GDM1 (cell line): ENCODE measurements at places on chromosomes 2 and 18.

DNA sequence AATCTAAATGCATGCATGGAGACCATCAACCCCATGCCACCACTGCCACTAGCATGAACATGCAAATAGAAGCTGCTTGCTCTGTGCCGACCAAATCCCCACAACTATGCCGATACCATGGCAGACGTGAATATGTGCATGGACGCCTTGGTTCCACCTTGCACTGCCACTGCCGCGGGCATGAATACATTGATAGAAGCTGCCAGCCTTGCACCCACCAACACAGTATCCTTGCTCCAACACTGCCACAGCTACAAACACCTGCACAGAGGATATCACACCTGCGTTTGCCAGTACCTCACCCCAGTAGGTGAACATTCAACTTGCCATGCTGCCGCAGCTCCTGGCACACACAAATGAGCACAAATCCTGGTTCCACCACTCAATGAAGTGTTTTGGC lies 527.4 kb upstream of the REG3G start:
- DNase-seq = no peak

- DNase-seq = no peak
These were observed 42.8 kb downstream of the LRRTM4 start for GRCh38 chr2:77479395-77479794.

GRCh38 chr18:2963048-2963447 lies 49.9 kb downstream of the LPIN2 start:
- no peak for DNase-seq

DNA sequence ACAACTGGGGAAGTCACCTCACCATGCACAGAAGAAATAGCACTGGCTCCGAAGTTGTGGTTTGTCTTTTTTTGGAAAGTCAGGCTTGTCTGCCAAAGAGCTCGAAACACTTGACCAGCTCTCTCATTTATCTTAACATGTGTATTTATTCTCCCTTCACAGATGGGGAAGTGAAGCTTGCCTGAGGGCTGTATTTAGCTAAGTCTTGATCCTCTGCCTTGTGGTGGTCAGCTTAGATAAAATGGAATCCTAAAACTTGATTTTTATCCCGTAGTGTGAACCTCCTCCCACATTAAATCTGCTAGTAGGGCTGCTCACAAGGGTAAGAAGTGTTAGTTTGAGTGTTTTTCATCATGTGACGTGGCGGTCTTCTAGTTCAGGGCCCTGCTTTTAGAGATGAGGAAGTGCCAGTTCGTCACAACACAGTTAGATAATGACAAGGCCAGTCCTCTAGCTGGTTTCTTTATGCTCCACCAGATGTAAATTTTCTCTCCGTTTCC lies 89.7 kb downstream of the TMEM247 start:
- DNase-seq = peak; percentile 71

GRCh38 chr2:168490015-168490874 lies 34.2 kb downstream of the CERS6 start:
- DNase-seq = peak; percentile 62

DNA sequence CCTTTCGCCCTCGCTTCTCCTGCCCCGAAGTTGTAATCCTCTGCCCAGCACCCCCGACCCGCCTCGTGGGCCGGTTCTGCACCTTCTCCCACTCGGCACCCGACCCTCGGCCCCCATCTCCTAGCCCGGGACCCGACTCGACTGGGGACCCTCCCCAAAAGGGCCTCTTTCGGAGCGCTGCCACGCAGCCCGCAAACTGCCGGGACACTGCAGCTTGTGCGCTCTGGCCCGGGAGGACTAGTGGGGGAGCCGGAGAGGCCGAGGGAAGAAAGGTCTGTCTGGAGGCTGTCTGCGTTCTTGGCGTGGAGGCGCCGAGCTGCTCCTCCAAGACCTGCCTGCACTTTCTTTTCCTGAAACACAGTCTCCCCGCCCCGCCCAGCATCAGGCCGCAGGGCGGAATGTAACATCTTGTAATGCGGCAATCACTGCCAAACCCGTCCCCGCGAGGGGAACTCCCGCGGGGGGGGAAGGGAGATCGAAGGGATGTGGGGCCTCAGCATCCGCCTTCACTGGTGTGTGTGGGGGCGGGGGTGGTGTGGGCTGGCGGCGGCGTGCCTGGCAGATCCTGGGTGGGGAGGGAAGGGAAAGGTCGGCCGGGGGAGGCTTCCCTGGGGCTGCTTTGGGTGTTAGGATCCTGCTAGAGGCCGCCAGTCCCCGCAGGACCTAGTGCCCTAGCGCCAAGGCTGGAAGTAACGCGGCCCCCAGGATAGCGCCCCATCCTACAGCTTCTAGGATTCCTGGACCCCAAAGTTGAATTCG lies 7.4 kb downstream of the DLX2 start:
- DNase-seq = no peak

DNA sequence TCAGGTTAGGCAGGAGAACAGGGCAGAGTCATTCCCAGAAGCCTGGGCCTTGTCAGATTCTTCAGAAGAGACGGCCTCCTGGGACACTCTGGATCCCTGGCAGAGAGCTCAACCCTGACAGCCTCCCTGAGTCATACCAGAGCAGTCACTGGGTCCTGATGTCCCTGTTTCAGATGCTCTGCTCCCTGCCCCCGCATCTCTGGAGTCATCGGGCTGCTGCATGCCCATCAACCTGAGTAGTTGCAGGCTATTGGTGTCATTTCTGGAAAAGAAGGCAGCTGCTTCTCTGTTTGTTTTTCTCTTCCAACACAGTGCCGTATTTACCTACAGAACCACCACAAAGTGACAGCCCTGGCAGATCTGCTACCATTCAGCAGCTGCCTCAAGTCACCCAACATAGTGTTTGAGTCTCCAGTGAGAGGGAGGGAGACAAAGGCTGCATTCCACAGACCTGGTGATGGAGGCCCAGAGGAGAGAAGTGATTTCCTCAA lies 145.1 kb downstream of the B3GNT2 start:
- no peak for DNase-seq

- no peak for DNase-seq
These were observed 102.9 kb upstream of the THUMPD2 start for GRCh38 chr2:39881948-39882347.

- DNase-seq = no peak
These were observed 1723.7 kb downstream of the SUCLG1 start for GRCh38 chr2:82735336-82735735.

DNA sequence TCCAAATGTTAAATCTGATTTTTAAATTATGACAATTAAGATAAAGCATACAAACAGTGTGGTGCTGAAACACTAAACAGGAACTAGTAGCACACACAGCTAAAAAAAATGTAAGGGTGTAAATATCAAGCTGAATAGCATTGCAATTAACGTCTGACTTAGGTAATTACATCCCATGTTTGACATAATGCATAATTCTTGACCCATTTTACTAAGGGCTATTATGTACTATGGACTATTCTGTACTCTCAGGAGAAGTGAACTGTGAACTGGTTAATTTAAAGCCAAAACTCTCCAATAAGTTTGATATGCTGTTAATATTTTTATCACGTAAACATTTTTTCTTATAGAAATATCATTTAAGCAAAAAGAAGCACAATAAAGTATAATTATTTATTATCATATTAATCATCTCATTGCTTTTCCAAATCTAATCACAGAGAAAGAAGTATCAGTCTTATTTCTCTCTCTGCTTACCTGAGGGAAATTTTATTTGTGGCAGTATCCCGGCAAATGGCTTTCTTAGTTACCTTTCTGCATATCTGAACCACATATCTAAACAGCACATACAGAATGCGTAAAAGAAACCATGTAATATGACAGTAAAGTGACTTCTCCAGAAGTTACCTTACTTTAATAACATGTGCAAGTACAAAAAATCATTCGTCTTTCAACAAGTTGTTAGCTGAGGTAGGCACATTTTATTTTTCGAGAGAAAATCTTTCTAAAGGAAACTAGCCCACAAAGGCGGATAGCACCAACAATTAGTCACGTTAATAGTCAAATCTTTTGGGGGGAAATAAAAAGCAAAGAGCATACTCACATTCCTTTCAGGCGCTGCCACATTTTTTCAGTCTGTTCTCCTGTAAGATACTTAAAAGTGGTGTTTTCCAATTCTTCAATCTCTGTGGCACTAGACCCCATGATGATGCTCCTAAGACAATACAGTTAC lies 94.9 kb upstream of the PDE1A start:
- no peak for DNase-seq

- DNase-seq = no peak
These were observed 82.2 kb downstream of the CHRNA1 start for GRCh38 chr2:174682007-174682577.

- peak; percentile 62 for DNase-seq
These were observed 31.9 kb downstream of the SNORC start for GRCh38 chr2:232901736-232902578.

DNA sequence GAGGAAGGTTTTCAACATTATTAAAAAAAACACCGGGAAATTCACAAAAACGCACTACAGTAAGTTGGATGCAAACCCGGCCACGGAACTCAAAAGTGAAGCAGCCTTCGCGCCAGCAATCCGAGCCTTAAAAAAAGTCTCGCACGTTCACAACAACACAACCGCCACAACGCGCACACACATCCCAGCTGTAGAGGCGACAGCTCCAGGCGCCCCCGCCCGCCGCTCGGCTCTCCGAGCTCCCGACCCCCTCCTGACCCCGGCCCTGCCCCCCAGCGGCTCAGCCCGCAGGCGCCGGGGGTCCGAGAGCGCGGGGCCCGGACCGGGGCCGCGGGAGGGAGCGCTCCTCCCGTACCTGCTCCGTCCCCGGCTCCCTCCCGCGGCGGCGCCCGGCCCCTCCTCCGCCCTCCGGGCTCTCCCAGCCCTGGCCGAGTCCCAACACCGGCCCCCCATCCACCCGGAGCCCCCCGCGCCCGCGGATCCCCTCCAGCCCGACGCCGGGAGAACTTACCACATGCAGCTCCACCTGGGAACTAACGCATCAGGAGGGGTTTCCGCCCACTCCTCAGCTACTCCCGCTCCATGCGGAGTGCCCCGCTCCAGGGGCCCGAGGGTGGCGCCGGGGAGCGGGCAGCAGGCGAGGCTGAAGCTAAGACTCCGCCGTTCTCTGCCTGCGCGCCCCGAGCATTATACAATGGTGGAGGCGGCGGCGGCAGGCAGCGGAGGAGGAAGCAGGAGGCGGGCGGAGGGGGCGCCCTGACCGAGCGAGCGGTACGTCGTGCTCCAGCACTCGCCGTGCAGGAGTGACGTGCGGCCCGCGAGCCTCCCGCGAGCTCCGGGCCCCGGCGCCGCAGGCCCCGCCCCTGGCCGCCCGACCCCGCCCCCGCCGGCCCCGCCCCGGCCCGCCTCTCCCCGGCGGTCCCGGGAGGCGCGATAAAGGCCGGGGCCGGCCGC lies at the start of gene SERTAD2:
SERTAD2 (minus strand) TSS at position 805 of the 954 bp plus-strand sequence. CDS start 17,042 bp downstream, outside the sequence.
- peak; percentile 91 for DNase-seq

DNA sequence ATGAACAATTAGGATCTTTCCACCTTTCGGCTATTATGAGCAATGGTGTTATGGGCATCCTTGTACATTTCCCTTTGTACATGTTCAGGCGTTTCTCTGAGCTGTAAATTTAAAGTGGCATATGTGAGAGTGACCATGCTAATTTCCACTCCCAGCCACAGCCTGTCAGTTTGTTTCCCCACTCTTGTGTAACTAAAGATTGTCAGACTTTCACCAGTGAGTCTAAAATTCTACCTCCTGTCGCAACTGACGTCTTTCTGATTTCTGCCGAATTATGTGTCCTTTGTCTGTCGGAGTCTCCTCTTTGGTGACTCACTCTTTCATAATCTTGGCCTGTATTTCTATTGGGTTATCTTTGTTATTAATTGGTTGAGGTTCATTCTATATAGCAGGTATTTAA lies 50.7 kb downstream of the TRAPPC12 start:
- no peak for DNase-seq

DNA sequence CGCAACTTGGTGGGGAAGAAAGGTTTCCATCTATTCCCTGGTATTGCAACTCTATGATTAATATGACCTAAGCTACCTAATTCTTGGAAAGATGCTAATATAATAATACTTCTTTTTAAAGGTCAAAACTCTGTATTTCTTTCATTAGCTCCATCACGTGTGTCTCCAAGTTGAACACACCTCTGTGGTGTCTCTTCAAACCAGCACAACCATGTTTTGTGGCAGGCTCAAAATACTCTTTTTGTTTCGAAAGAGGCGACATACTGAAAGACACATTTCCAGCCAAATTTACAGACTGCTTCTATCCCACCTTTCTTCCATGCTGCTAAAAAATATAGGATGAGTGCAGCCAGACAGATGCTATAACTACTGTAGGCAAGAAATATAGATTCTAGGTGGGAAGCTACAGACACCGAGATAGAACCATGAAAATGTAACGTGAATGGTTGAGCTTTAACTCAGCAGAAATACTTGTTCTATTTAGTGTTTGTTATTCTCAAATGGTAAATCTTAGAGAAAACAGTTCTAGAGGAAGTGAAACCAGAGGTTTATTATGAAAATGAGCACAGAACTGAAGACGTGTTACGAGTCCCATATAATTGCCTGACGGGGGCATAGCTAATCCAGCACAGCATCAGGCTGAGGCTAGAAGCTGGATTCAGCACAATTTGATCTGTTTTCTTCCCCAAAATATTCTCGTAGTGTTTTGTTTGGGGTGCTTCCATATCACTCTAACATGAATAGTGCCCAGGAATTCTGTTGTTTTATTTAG lies 991.5 kb upstream of the FANCL start:
- no peak for DNase-seq

DNA sequence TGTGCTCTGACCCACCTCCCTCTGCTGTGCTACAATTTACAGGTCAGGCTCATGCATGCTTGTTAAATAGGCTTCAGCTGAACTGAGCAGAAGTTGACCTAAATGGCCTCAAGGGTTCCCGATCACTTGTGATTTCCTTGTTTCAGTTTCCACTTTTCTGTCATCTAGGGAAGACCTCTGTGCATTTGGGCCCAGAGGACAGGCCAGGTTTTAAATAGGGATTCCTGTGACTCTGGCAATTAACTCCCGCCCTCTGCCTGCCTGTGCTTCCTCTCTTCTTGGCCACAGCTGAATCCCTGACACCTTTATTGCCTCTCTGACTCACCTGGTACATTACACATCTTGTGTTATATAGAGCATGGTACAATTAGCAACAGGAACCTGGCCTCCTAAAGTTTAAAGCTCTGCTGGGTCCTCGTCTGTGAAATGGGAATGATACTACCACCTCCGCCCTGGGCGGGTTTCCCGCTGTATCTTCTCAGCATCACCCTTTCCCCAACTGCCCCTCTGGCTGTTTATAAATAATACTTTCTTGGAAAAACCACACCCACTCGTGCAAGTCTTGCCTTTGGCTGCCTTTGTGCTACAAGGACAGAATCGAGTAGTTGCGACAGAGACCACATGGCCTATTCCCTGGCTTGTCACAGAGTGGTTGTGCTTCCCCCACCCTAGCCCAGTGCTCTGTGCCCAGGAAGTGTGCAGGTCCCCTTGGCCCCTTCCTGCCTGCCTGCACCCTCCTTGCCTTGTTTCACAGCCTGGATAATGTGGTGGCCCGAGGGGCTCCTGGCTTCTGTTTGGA lies 7.9 kb downstream of the CABLES1 start:
- DNase-seq = no peak

DNA sequence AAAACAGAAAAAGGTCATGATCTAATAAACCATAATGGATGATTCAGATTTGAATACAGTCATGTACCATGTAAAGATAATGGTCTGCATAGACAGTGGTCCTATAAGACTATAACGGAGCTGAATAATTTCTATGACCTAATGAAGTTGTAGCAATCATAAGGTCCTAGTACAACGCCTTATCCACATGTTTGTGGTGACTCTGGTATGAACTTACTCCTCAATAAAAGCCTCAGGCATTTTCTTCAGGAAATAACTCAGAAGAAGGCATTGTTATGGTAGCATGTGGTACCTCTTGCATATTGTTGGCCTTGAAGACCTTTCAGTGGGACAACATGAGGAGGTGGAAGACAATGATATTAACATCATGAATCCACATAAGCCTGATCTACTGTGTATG lies 883.3 kb downstream of the CNTNAP5 start:
- DNase-seq = no peak

- DNase-seq = peak; percentile 21
These were observed 15.2 kb downstream of the OTOF start for GRCh38 chr2:26462511-26463243.

GRCh38 chr2:186806591-186806990 lies 42.4 kb downstream of the ZSWIM2 start:
- no peak for DNase-seq
